ENCODE measurements at places on chromosomes 5 and 9.

- DNase-seq: no peak
Observed at GRCh38 chr5:111061618-111062017, 9.9 kb upstream of the TSLP start.

GRCh38 chr5:140107312-140108092 is 6.4 kb upstream of the PURA start:
- peak; percentile 80 for DNase-seq

DNA sequence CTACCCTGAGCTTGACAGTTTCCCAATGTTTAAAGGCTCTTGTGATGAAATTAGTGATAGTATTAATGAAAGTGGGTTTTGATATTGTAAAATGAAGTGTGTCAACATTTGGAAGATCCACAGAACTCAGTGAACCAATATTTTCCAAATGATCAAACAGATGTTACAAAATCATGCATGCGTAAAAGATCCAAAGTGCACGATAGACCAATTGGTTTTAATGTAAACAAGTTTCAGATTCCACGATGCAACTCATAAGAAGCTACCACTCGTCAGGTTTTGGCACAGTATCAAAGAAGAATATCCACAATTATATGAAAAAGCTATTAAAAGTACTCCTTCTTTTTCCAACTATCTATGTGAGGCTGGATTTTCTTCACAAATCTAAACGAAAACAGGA is 82.3 kb downstream of the SLC38A9 start:
- DNase-seq: no peak

DNA sequence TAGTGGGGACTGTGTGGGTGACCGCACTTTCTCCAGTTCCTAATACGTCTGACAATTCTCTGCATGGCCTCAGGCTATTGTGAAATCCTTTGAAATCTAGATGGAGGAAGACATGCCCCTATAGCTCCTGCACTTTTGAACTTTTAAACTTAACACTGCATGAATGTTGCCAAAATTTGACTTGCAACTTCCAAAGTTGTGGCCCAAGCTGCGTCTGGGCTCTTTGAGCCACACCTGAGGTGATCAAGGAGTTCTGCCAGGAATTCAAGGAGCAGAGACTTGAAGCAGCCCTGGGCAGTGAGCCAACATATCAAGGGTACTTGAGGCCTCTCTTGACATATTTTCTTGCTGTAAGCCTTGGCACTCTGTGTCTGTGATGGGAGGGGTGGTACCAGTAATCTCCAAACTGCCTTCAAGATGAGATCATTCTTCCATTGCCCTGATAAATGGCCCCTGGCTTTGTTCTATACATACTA is 1336.1 kb upstream of the CDH9 start:
- DNase-seq: no peak

DNA sequence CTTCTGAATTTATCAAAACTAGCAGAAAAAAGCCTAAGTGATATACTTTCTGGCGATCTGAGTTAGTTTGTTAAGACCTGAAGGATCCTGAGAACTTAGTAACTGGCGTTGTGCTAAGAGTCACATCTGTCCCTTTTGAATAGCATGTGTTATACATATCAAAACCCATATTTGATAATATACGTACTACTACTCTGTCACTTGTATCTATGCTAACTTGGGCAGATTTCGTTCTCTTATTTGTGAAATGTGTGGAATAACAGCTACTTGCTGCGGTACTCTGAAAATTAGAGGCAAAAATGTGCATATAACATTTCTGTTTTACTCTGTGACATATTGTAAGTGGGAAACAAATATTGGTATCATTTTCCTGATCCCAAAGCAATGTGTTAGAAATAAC is 126.4 kb downstream of the PARP8 start:
- DNase-seq: no peak

GRCh38 chr5:73902327-73903051 is 276.5 kb downstream of the ARHGEF28 start:
- DNase-seq: peak; percentile 37
